ENCODE measurements at places on chromosomes 4 and X.

- DNase-seq: no peak
Measured at GRCh38 chr4:26992657-26993361, 132.2 kb downstream of the STIM2 start.

DNA sequence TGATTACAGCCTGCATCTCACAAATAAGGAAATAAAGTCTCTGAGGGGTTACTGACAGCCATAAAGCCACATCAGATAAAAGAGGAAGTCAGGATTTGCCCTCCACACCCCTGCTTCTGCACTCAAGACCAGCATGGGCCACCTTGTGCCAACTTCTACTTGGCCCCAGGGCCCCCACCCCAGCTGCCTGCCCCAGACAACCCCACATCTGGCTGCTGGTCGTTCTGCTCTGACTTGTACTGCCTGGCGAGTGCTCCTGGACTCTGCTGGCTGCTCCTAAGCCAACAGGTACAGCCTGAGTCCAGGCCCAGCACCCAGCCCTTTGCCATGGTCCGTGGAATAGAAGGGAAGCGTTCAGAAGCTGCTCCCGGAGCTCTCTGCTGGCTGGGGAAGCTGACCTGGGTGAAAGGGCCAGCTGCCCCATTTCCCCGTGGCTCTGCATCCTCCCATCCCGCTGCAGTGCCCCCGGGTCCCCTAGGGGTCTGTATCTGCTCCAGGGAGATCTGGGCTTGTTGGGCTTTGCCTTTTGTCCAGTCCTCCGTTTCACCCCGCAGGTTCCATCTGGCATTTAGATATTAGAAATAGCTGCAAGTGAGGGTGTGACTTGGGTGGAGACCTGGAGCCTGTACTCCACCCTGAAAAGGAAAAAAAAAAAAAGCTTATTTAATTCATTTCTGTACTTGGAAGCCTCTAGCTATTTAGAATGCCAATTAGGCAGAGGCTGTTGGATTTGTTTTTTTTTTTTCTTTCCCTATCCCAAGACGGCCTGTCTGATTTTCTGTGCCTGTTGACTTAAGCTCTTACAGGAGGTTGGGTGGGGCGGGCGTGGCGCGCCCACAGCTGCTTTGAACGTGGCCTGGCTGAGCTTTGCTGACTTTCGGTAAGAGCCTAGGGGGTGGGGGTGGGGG, 194.7 kb downstream of the PTTG2 start:
- no peak for DNase-seq

DNA sequence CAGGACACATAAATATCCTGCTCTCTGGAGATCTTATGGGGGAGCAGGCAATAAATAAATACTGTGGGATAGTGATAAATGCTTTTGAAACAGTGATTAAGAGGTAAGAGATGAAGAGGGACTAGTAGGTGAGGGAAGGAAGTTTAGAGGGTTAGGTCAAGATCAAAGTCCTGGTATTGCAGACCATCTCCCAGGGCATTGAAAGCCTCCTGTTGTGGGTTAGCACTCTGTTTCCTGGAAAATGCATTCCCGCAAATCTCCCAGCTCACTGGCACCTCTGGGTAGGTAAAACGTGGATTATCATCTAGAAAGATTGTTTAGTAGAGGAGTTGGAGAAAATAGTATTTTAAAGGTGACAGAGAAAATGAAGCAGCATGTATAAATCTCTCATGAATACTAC, 2.2 kb downstream of the SNX25 start:
- no peak for DNase-seq

GRCh38 chr4:88251924-88252323, 32.4 kb downstream of the PPM1K start:
- DNase-seq: no peak

DNA sequence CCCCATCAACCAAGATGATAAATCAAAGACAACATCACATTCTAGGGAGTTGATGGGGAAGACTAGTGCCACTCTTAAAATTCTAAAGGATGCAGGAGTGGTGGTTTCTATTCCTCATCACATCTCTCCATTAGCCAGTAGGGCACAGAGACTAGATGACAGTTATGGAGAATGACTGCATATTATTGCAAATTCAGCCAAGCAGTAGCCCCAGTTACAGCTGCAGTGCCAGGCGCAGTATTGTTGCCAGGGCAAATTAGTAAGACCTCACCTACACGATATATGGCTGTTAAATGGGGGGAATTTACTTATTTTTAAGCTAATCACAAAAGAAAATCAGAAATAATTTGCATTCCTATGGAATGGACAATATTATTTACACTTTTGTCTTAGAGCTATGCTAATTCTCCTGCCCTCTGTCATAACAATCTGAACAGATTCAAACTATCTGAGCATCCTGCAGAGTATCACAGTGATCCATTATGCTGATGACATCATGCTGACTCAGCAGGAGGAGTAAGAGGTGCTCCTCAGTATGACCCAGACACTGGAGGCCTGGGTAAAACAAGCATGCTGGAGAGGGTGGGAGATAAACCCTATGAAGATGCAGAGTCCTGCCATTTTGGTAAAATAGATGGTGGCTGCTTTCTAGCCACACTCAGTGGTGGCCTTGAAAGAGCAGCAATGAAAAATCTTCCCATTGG, 24.7 kb downstream of the ETNPPL start:
- no peak for DNase-seq

- no peak for DNase-seq
Measured at GRCh38 chr4:8198206-8198905, 734 bp upstream of the SH3TC1 start.

Measured in NCI-H1436 treated with DMSO at 0.1 percent for 48 hours (cell line).